ENCODE measurements at places on chromosomes 5 and 9.

- no peak for DNase-seq
These were observed 148.2 kb upstream of the LRRTM2 start for GRCh38 chr5:139023286-139023685.

DNA sequence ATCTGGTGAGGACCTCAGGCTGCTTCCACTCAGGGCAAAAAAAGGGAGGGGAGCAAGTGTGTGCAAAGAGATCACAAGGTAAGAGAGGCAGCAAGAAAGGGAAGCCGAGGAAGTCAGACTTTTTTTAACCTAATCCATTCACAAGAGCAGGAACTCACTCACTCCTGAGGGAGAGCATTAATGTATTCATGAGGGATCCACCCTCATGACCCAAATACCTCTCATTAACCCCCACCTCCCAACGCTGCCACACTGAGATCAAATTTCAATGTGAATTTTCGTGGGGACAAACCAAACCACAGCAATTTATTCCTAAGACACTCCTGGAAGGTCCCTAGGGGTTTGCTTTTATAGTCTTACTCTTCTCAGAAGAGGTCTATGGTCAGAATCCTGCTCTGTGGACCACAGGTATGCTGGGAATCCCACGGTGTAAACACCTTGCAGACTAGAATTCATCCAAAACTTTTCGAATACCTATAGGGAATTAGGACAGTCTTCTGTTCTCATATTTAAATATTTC lies 108.7 kb downstream of the HSD17B3 start:
- no peak for DNase-seq

DNA sequence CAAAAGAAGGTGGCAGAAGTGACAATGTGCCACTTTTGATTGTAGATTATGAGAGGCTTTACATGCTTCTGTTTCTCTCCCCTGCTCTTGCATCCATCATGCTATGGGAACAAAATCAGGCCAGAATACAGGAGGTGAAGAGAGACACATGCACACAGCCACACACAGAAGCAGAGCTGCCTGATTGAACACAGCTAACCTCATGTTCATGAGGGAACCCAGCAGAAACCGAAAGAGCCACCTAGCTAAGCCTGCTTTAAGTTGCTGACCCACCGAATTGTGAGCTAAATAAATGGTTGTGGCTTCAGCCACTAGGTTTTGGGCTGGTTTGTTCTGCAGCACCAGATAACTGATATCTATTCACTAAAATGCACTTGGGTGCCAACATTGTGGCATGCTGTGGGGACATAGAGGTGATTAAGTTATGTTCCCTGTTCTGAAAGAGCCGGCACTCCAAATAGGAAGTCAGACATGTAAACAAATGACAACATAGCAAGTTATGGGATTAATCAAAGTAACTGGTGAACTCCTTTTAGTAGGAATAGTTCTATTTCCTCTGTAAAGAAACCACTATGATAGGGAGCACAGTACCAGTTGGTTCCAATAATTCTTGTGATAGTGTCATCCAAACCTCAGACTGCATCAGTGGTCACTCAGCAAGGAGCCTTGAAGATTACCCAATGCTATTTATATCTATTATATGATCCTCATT lies 93.6 kb upstream of the TNC start:
- DNase-seq, result no peak

DNA sequence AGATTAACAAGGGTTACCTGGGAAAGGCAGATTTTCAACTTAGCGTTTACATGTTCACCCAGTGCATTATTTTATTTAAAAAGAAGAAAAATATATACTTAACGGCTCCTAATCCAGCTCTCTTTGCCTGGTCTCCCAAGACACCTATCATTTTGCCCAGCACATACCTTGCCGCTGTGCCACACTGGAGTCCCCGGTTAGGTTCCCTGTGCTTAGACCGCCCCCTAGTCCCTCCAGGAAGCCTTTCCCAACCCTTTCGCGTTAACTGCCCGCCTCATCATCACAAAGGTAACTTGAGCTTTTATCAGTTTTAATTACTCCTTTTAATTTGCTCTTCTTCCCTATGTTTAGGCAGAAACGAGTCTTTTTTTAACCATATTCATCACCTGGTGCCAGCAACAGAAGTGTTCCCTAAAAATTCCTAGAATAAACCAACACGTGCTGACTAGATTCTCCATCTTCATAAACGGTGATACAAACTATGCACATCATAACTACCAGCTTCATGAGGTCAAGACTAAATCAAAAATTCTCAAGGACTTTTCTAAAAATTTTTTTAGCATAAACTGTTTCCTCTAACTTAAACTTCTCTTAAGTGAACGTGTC lies 19.7 kb downstream of the DNAJA1 start:
- no peak for DNase-seq

GRCh38 chr5:90888511-90889324 lies 330.1 kb downstream of the ADGRV1 start:
- no peak for DNase-seq
